Activated effector memory CD4-positive, alpha-beta T cell treated with Interleukin-2 at 50 U/mL for 16 hours (primary cell): ENCODE measurements at places on chromosomes 4 and X.

DNA sequence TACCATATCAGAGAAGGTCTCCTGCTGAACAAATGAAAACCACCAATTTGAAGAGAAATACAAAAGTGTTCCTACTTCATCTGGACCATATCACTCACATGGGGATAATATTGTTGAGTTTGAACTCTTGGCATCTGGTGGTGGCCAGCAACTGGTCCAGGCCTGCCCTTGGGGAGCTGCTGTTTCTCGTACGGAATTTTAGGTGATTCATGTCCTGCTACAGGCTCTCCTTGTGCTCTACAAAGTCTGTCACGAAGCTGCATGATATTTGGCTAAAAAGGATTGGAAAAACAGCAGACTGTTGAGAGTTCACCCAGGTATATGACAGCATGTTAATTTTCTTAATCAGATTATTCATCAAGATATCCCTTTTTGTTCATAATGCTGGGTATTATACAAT is 42.2 kb downstream of the SEC31A start:
- DNase-seq, result no peak

DNA sequence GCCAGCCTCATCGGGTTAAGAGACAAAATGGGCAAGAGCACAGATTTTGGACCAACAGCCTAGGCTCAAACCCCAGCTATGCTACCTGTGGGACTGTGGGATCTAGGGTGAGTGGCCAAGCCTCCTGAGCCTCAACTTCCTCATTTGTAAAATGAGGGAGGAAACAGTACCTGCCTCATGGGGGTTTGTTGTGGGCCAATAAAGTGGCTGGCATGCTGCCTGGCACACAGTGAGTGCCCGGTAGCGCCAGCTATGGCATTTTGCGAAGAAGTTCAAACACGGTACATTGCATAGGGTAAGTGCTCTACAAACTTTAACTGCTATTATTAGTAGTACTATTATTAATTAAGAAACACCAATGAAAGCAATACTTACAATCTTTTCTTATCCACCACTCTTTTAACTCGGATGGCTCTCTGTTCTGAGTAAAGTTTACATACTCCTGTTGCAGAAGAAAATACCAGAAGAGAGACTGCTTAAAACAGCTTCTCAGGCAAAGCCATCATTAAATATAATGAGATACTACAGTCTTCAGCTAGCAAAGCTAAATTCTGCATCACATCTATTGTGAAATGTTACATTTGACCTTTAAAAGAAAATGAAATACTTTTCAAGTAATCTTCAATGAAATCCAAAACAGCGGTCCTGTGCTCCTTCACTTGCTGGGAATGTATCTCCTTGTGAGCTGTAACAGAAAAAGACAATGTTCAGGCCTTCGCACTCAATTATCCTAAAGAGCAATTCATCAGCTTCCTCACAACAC is 70.1 kb downstream of the NSG1 start:
- DNase-seq, result no peak

DNA sequence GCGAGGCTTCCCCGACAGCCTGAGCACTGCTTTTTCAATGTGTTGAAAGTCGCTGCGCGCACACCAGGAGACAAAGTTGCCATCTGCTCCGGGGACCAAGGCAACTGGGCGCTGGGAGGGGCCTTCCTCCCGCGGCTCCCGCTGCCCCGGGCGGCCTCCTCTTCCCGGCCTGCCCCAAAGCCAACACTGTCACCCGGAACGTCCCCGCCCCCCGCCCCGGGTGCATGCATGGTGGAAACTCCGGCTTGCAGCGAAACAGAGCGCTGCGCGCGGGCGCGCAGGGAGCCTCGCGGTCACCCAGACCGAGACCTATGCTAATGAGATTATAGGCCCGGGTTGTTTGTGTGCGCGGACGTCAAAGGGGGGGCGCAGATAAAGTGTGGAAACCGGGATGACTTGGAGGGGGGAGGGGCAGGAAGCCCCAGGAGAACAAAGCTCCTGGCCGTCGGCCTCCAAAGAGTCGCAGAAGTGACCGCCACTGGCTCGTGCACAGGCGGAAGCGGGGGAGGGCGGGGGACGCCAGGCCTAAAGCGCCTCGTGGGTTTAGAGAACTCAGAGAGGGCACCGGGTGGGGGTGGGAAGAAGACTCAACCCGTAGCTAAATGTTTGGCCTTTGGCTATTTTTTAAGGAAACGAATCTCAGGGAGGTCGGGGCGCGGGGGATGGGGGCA is 88.8 kb downstream of the BCOR start:
- no peak for DNase-seq

DNA sequence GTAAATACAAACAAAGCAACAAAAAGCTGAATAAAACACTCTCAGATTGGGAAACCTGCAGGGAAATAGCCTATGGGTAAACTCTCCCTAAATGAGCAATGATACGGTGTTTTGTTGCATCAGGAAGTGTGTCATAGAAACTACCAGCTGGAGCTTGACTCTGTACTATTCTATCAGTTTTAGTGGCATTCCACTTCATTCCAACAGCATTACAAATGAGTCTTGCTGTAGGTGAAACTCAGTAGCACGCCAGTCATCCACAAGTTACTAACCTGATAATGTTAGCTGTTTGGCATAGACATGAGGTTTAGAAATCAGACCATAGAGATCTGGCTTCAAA is 24.9 kb downstream of the FGFBP1 start:
- no peak for DNase-seq

DNA sequence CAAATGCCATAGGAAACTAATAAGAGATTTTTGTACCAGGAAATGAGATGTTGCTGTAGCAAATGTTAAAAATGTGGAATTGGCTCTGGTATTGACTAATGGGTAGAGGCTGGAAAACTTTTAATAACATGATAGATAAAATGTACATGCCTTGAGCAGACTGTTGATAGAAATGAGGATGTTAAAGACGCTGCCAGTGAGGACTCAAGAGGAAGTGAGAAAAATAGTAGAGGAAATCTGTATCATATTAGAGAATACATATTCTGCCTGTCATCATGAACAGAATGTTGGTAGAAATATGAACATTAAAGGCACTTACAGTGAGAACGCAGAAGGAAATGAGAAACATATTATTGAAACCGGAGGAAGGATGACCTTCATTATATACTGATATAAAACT is 577.2 kb upstream of the HTR2C start:
- DNase-seq, result no peak

GRCh38 chr4:36310793-36311192 is 29.4 kb downstream of the DTHD1 start:
- DNase-seq, result no peak

GRCh38 chr4:7206911-7207567 is 14.7 kb downstream of the SORCS2 start:
- no peak for DNase-seq

GRCh38 chr4:13193662-13194061 is 290.5 kb downstream of the RAB28 start:
- no peak for DNase-seq

- no peak for DNase-seq
Observed at GRCh38 chr4:4356106-4357041, 30.5 kb upstream of the NSG1 start.

DNA sequence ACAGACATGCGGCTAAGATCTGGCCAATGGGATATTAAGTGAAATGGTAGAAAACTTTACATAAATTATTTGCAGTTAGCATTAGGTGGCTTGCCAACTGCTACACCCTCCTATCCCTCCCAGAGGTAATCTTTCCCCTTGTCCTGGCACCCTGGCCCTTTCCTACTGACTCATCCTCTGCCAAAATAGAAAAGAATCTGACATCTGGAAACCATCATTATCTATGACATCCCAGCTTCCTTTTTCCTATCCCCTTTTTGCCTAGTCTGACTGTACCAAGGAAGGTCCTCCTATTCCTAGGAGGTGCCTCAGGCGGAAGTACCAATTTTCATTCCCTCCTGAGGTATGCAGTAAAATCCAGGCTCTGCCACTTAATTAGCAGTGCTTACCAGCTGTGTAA is 163.6 kb upstream of the KLF3 start:
- DNase-seq, result no peak

DNA sequence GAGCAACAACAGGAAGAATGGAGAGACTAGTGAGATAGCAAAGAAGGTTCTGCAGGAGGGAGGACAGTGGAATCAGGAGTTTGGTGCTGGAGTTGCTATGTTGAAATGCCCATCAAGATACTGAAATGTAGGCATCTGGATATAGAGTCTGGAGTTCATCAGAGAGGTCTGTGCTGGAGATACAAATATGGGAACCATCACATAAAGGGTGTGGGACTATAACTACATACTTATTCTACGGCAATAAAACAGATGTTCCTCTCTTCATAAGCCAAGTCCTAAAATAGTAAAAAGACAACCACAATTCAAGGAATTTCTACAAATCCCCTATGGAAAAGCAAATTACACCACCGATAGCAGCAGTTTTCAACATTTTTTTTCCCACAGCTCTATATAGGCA is 1.6 kb downstream of the MED14 start:
- DNase-seq, result no peak

GRCh38 chrX:45755703-45756102 is 555.0 kb upstream of the DIPK2B start:
- DNase-seq, result no peak

GRCh38 chr4:57233386-57233785 is 123.2 kb upstream of the IGFBP7 start:
- no peak for DNase-seq

- no peak for DNase-seq
Observed at GRCh38 chr4:7311205-7311604, 118.9 kb downstream of the SORCS2 start.

GRCh38 chr4:4394644-4395043 is 7.7 kb downstream of the NSG1 start:
- no peak for DNase-seq

DNA sequence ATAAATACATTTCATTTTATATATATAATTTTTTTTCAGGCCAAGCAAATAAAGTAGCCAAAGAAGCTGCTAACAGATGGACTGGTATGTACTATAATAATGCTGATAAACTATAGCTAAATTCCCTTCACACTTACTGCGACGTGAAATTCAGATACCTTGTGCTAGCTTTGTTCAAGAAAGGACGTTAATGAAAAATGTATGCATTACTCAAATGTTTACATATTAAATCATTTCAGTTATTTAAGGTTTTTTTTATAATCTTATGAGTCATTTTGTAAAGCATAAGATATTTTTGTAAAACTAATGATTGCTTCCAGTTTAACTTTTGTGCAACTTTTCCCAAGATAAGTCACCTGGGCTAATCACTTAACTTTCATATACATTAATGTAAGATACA is 57.2 kb upstream of the TMEM131L start:
- DNase-seq, result no peak

DNA sequence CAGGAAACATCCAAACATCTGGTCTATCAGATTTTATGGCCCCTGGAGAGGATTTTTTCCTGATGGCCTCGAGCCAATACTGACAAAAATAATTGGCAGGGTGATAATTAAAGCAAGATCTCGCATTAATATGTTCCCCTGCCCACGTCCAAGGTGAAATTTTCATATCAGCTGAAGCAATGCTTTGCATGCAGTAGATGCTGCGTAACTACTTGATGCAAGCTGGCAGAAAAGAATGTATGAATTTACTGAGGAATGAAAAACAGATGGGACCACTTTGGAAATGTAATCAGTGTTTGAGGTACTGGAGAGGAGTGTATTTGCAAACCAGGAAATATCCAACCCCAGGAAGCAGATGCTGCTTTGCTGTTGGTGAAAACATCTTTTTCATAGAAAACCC is 36.8 kb upstream of the REST start:
- no peak for DNase-seq

DNA sequence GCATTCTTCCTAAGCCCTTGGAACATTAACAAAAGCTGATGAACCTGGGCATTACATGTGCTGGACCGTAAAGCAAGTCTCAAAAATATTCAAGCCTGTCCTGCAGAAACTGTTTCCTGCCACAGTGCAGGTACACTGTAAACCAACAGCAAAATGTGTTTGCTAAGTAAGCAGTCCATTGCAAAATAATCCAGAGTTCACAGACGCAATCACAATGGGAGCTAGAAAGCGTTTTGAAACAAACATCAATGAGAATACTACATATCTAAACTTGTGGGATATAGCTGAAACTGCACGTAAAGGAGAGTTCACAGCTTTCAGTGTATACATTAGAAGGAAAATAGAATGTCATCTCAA is 61.6 kb downstream of the RGS12 start:
- no peak for DNase-seq

- no peak for DNase-seq
Observed at GRCh38 chrX:10749113-10749512, 128.7 kb upstream of the MID1 start.

DNA sequence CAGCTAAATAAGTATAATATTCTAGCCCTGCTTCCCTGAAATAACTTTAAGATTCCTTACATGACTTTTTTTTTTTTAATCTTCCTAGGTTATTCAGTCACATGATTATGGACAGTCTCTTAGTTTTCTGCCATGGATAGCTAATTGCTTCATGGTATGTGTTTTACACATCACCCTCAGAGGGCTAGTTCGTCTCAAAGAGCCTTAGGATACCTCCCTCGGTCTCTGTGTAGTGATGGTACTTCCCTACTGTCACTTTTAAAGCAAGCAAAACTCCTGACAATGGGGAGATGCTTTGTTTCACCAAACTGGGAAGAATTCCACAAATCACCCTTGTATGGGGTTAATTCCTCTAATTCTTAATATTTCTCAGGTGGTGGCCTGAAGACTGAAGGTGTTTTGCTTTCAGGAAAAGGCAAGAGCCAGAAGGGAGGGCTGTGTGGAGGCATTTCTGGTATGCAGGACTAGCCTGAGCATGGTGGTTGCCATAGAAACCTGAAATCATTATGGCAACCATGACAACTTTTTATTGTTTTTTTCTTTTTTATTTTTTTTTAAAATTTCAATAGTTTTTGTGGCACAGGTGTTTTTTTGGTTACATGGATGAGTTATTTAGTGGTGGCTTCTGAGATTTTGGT is 70.4 kb downstream of the BEX3 start:
- no peak for DNase-seq

- DNase-seq, result no peak
Observed at GRCh38 chr4:13543839-13544605, at the start of gene NKX3-2. Gene NKX3-2, minus strand, starts transcription at chr4:13544508. Its CDS starts 94 bp downstream, at chr4:13544414.

DNA sequence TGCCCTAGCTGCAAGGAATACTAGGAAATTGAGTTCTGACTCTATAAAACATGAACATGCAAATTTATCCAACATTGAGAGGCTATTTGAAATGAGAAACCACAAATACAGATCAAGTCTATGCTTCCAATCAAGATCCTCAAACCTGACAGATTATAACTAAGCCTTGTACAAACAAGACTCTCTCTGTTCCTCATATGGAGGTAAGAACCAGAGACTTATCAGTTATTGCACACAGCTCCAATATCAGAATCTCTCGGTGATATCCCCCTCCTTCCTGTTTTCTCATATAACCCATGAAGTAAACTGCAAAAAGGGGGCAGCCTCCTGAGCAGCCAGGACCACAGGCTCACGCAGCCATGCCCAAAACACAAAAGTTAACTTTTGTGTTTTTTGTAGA is 36.5 kb downstream of the FBXW7 start:
- no peak for DNase-seq
